ENCODE measurements at places on chromosomes 11 and 22.
A peak's percentile ranks its signal among the peaks of the same experiment; 100 is the strongest.

DNA sequence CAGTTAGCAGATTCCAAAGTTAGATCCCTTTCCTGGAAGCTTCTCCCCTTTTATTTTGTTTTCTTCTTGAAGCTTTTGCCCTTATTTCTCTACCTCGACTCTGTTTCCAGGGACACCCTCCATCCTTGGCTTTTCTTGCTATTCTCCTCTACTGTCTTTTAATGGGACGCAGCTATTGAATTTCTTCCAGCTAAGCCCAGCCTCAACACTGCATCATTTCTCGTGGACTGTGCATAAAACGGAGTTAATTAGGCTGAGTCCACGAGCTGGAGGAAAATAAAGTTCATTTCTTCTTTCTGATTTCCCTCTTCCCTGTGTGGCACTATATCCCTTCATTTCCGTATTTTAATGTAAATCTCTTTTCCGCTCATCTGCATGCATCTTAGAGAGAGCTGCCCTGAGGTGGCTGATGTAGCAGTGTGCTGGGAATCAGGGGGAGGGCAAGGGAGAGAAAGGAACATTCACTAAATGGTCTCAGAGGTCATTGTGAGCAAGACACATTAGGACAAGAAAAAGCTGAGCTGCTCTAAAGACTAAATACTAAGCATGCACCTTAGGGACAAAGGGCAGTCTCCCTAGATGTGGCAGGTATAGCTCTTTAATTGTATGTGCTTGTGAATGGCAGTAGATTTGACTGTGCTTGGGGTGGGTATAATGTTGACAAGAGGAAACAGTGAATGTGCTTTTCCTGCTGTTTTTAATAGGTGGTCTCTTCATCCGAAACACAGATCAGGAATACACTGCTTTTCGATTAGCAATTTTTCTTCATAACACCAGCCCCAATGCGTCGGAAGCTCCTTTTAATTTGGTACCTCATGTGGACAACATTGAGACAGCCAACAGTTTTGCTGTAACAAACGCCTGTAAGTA is 1.9 kb downstream of the GRIA4 start:
- no peak for DNase-seq

DNA sequence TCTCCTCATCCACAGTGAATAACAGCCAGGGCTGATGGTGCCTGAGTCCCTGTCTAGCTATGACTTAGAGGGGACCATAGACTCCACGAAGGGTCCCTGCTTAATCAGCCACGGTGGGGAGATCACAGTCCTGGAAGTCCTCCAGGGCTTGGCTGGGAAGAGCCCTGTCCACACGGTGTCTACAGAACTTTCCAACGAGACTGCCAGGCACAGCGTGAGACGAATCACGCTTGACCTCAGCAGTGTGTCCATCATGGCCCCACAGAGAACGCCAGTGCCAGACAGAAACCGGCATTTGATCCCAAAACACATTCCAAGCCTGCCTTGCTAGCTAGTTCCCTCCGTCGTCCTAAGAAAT is 143.4 kb downstream of the CRYBB2 start:
- no peak for DNase-seq

GRCh38 chr11:83031127-83031526 is 40.6 kb downstream of the RAB30 start:
- no peak for DNase-seq

GRCh38 chr22:27801616-27802345 is at the start of gene MN1:
Gene MN1 (minus strand): TSS chr22:27801756. CDS start chr22:27800543, 1,213 bp downstream.
- DNase-seq: peak; percentile 19

DNA sequence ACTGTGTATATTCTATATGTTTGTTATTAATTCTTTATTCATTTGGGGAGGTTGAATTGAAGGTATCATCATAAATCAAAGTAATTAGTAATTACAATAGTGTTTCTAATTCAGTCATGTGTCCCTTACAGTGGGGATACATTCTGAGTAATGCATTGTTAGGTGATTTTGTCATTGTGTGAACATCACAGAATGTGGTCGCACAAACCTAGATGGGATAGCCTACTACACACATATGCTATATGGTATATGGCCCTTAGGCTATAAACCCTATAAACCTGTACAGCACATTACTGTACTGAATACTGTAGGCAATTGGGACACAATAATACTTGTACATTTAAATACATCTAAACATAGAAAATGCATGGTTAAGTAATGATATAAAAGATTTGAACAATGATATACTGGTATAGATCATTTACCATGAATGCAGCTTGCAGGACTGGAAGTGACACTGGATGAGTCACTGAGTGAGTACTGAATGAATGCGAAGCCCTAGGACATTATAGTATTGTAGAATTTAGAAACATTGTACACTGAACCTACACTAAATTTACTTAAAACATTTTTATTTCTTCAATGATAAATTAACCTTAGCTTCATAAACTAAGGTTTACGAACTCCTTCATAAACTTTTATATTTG is 936.2 kb upstream of the CHORDC1 start:
- no peak for DNase-seq

- DNase-seq: no peak
These were observed 27.1 kb downstream of the MYEOV start for GRCh38 chr11:69320756-69321741.

GRCh38 chr22:36741204-36741793 is 34.6 kb downstream of the IFT27 start:
- no peak for DNase-seq

DNA sequence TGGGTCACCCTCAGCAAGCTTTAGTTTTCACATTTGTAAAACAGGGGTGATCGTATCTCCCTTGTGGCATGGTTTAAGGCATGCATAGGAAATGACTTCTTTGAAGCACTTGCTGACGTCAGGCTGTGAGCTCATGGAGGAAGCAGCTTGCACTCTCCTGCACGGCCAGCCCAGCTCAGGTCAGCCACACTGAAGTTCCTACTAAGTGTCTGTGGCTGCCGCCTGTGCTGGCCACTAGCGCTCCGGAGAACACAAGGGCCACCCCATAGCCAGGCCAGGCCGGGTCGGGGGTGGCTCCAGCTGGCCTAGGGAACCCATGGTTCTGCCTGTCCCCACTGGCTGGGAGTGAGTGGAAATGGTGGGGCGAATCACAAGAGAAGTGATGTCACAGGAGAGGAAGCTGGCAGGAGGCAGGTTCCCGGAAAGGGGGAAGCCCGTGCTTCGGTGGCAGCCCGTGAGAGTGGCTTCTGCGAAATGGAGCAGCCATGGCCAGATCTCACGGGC is 28.2 kb downstream of the KCTD17 start:
- DNase-seq: no peak

- no peak for DNase-seq
These were observed 62.4 kb upstream of the ZBED5 start for GRCh38 chr11:10920205-10920604.

DNA sequence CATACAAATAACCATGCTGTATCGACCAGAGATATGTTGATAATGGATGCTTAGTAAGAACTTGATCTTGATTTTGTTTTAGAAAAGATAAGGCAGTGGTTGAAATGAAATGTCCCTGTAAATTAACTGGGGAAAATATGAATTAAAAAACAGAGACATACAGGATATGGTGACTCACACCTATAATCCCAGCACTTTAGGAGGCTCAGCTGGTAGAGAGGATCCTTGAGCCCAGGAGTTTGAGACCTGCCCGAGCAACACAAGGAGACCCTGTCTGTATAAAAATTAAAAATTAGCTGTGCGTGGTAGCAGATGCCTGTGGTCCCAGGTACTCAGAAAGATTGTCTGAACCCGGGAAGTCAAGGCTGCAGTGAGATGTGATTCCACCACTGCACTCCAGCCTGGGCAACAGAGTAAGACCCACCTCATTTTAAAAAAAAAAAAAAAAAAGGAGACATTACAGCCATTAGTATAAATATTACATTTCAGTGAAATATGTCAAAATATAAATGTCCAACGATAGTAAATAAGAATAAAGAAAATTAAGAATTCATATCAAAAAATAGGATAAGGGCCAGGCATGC is 4.6 kb downstream of the PICALM start:
- no peak for DNase-seq

GRCh38 chr11:32137263-32137662 is 46.4 kb downstream of the RCN1 start:
- no peak for DNase-seq

GRCh38 chr11:65051398-65051858 is 6.9 kb downstream of the NAALADL1 start:
- DNase-seq: no peak

- no peak for DNase-seq
These were observed 4.3 kb downstream of the ATL3 start for GRCh38 chr11:63666874-63667273.

- DNase-seq: no peak
These were observed 589.0 kb downstream of the OPCML start for GRCh38 chr11:132943357-132943705.

DNA sequence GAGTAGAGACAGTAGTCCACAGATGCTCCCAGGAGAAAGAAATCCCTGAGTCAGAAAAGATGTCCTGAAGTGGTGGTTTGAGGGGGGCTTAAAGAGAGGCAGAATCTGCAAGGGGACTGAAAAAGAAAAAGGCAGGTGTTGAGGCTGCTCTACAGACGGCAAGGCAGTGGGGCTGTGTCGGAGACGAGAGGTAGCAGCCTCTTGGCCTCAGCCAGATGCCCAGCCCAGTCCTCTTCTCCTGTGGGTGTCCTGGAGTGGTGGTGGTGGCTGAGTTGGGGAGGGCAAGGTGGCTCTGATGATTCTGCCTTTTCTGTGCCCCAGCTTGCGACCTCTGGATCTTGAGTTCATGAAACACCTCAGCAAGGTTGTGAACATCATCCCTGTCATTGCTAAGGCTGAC is 9.3 kb upstream of the WBP2NL start:
- no peak for DNase-seq

- no peak for DNase-seq
These were observed 141.2 kb downstream of the CSNK2A3 start for GRCh38 chr11:11211888-11212287.

GRCh38 chr22:17920145-17920605 is 104.2 kb downstream of the MICAL3 start:
- DNase-seq: peak; percentile 91

GRCh38 chr11:31102875-31103274 is 266.7 kb downstream of the DCDC1 start:
- no peak for DNase-seq
